ENCODE measurements at places on chromosomes 7 and 10.
A peak's percentile ranks its signal among the peaks of the same experiment; 100 is the strongest.

- ATAC-seq: no peak
Observed at GRCh38 chr10:117619223-117619622, 76.7 kb downstream of the EMX2 start.

DNA sequence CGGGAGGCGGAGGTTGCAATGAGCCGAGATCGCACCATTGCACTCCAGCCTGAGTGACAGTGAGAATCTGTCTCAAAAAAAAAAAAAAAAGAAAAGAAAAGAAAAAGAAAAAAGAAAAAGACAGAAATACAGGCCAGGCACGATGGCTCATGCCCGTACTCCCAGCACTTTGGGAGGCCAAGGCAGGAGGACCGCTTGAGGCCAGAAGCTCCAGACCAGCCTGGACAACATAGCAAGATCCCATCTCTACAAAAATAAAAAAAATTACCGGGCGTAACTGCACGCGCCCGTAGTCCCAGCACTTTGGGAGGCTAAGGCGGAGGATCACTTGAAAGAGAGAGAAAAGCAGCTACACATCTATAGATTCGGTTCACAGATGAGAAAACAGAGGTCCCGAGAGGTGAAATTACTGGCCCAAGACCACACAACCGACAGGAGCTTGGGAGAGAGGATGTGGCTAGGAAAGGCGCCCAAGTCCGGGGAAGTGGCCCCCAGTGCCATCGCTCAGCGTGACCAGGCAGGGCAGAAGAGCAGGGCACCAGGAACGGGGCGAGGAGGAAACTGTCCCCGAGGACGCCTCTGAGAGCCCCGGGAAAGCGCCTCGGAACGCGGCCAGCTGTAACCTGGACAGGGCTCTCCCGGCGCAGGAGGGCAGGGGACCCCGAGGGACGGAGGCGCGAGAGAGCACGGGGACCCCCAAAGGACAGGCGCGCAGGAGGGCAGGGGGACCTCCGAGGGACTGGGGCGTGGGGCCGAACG is 612 bp downstream of the SNX8 start:
- ATAC-seq: no peak

GRCh38 chr7:101241443-101242349 is 3.2 kb downstream of the FIS1 start:
- ATAC-seq: no peak

- no peak for ATAC-seq
Observed at GRCh38 chr10:7085913-7086589, 324.8 kb downstream of the SFMBT2 start.

DNA sequence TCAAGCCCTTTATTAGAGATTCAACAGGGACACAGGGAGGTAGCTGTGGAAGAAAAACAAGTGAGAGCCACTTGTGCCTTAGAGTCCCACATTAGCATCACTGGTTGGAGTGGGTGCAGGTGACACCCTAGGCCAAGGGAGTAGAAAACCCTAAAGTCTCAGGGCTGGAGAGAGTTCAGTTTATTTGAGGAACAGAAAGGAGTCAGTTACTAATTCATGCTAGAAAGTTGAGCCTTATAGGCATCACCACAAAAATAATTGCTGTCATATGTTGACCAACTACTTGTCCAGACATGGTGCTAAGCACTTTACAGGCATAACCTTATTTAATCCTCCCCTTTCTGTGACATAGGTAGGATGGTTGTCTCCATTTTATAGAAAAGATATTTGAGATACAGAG is 20.9 kb upstream of the ACSL5 start:
- no peak for ATAC-seq

GRCh38 chr10:129896136-129896859 is 67.8 kb downstream of the EBF3 start:
- peak; percentile 1 for ATAC-seq
